ENCODE measurements at places on chromosomes 7 and 10.
A peak's percentile ranks its signal among the peaks of the same experiment; 100 is the strongest.

- no peak for DNase-seq
These were observed 353.2 kb downstream of the HGF start for GRCh38 chr7:81416659-81417058.

DNA sequence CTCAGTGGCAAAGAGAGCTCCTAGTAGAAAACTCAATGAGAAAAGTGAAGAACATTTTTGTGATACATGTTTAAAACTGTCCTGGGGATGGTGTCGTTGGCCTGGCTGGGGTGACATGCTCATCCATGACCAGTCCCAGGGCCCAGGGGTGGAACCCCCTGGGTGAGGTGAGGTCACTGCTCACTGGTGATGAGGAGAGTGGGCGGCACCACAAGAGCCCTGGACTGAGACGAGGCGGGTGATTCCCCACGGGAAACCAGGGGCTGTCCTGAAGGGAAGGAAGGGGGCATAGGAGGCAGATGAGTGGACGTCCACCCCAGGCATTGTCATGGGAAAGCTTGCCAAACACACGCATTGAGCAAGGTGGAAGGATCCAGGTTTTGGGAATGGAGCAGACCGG is 54.6 kb downstream of the HTR5A start:
- no peak for DNase-seq

DNA sequence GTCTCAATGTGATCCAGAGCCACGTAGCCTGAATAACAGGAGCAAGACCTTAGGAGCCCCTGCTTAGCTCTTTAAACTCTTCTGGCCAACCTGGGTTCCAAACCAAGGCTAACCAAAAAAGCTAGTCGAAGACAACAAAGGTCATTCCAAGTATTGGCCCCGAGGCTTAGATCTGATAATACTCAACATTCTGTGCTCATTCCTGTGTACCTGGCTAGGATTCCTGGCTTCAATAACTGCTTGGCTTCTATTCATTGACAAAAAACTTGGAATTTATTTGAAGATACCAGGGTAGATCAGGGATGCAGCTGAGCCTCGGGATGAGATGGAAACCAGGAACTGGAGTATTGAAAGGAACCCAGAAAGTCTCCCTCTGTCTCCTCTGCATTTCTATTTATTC is 4.1 kb upstream of the SGMS1 start:
- DNase-seq: no peak

- no peak for DNase-seq
These were observed 47.0 kb upstream of the EPC1 start for GRCh38 chr10:32393911-32394310.

DNA sequence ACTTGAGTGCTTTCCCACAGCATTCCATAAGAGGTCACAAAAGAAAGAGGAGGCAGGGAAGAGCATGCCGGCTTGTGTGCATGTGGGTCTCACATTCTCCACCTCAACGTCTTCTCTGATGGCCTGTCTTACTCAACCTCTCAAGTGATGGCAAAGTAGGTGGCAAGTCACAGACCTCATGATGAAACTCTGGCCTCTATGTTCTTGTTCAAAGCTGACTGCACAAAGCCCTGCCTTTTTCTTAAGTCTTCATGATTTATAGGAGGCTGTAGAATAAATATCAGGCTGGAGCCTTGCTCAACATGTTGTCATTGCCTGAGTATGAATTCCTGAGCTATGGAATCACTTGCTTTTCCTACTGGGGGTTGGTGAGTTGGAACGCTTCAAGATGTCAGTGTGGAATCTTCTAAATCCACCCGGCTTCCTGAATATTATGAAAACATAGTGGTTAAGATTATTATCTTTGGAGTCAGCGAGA is 213.6 kb upstream of the INHBA start:
- no peak for DNase-seq

- no peak for DNase-seq
These were observed 384.0 kb downstream of the KCNMA1 start for GRCh38 chr10:77253556-77254064.

DNA sequence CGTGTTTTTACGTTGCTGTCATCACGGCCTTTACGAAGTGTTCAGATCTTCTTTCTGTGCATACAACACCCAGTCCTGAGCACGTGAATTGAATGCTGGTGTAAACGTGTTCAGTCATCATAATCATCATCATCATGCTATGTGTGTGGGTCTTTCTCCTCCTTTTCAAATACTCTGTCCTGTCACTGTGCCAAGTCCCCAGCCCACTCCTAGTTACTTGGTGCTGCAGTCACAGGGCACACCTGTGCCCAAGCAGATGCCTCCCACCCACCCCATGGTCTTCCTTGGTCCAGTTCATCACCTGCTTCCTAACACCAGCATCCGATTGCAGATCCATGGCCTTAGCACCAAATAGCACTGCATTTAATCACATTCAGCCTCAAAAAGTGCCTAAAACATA is 78.6 kb upstream of the MGMT start:
- DNase-seq: no peak

- DNase-seq: no peak
These were observed 13.4 kb downstream of the SLC13A4 start for GRCh38 chr7:135714534-135715009.

- DNase-seq: peak; percentile 47
These were observed 29.0 kb upstream of the MPP7 start for GRCh38 chr10:28331841-28332240.

DNA sequence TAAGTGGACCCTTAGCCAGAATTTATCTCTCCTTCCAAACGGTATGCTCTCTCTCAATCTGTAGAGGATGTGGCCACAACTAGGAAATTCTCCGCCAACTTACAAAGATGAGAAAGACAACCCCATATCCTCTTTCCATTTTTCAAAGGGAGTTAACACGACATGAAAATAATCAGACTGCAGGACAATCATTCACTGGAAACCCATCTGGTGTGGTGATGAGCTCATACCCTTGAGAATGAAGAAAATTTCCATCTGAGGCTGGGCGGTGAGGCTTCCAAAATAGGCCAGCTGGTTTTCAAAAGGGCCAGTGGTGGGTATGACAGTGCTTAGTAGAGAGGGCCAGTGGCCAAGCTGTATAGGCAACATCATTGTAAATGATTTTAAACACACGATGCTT is 369.6 kb downstream of the FRMD4A start:
- no peak for DNase-seq

DNA sequence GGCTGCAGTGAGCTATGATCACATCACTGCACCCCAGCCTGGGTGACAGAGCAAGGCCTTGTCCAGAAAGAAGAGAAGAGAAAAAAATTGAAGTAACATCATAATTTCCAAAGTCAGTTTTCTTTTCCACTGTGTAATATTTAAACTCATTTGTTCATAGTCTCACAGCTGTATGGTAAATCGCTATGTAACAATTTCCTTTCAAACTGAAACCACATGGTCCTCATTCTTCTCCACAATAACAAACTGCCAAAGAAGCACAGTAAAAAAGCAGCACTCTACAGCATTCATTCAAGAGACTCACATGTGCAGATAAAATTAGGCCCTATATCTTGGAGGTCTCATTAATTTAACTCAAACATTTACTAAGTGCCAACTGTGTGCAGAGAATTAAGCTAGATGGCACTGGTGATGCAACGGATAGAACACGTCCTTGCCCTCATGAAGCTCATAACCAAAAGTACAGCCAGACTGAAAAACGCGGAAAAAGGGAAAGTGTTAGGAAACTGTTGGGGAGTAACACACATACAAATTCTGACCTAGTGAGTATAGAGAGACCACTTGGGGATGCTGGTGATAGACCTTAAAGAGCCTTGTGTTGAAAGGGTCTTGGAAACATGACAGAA is 174.0 kb upstream of the KCTD7 start:
- no peak for DNase-seq

DNA sequence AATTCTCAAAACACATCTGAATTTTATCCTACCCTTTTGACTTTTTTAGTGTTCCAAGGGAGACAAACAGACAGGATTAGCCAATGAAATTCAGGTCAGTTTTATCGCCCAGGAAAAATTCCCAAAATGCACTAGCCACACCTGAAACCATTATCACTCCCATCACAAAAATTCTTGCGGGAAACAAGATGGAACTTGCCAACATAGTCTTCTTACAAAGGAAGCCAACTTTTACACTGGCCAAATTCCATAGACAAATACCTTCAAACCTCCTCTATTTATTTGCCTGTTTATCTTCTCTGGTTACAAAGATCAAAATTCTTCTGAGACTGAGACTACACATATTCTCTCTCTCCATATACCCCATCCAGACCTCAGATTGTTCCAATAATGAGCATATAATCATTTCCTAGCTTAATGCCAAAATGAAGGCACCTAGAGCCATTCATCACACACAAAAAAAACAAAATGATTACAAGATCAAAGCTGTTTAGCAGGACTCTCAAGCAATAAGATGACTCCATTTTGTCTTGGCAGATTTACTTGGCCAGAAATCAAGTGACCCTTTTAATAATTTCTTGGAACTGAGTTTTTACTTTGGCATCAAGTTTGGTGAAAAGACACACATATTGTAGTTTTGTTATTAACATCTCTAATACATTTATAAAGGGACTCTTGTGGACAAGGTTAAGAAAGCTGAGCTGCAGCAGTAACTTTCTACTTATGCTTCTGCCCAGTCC is 30.2 kb downstream of the MET start:
- no peak for DNase-seq

- no peak for DNase-seq
These were observed 157.6 kb upstream of the LANCL2 start for GRCh38 chr7:55207436-55208125.

GRCh38 chr7:129373651-129374428 is 60.4 kb upstream of the STRIP2 start:
- no peak for DNase-seq

DNA sequence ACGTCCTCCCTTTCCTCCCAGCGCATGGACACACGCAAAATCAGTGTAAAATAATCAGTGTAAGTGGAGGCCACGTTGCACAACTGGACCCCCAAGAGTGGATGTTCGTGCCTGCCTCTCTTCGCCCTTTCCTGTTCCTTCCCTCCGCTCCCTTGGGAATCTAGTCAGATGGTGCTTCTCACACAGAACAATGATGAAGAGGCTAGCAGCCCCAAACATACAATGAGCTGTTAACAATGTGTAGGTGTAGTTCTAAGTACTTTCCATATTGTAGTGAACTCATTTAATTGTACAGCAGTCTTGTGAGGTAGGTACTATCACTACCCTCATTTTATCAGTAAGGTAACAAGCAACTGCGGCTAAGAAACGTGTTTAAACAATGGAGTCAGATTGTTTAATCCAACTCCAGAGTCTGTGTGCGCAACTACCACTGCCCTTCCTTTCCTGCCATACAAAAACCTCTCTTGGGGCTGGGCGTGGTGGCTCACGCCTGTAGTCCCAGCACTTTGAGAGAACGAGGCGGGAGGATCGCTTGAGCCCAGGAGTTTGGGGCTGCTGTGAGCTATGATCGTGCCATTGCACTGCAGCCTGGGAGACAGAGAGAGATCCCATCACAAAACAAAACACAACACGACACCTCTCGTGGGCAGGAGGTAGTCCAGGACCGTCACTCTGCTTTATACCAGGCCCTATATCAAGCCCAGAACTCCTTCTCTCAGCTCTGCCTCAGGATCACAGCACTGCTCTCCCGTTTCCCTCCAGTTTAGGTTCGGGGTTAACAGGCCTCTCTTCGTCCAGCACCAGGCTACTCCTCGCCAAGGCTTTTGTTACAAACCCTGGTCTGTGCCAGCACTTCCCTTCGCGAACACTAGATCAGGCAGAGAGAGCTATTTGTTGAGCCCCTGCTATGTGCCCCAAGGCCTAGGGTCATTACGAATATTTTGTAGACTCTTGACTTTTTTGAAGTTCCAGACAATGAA is 1.1 kb downstream of the FKBP9 start:
- no peak for DNase-seq

GRCh38 chr7:37495574-37496184 is 47.0 kb upstream of the ELMO1 start:
- DNase-seq: peak; percentile 51

GRCh38 chr7:135964274-135964673 is 12.9 kb downstream of the MTPN start:
- DNase-seq: no peak

DNA sequence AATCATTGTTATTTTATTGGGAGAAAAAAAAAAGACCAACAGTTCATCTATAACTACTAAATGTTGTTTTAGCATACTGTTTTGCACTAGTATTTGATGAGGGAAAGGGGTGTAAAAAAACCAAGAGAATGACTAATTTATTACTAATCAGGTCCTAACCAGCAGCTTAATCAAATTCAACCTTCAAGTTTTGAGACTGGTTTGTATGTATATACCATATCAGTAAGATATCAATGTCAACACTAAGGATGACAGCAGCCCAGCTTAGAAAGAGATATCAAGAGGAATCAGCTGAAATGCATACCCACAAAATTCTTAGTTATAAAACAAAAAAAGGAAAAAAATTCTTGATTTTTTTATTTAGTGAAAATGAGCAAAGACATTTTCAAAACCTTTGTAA is 122.6 kb downstream of the KMT2C start:
- DNase-seq: no peak

GRCh38 chr10:31836569-31837406 is 91.8 kb downstream of the ARHGAP12 start:
- peak; percentile 4 for DNase-seq
